Cardiac fibroblast (primary cell): ENCODE measurements at places on chromosomes 4 and X.

- DNase-seq = no peak
These were observed 1810.0 kb upstream of the PCDH10 start for GRCh38 chr4:131339137-131339536.

DNA sequence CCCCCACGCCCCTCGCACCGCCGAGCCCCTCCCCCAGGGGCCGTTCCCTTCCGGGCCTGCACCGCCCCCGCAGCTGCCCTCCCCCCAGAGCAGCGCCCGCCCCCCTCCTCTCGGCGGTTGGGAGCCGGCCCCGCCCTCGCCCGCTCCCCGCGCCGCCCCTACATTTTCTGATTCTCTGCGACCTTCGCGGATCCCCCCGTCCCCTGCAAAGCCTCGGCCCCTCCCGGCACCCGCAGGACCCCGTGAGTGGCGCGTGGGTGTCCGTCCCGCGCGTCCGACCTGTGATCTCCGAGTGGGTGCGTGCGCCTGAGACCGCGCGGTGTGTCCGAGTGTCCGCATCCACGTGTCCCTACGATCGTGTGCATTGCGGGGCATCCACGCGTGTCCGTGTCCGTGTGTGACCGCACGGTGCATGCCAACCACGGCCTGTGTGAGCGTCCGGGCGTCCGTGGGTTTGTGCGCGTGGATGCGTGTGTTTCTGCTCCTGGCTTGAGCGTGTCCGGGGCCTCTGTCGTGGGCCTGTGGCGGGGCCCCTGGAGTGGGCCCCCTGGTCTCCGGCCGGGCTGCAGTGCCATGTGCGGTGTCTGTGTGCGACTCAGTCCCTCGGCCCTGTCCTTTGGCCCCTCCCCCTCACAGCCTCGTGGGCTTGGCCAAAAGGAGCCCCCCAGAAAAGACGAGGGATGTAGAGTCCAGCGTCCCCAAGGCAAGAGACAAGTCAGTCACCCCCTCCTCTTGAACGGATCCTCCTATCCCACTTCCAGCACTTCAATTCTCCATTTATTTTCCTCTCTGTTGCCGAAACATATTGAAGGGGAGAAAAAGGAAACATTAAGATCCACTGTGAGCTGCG lies 8.8 kb upstream of the NKX1-1 start:
- DNase-seq = no peak

GRCh38 chr4:165678236-165678935 lies 194.7 kb upstream of the TLL1 start:
- no peak for DNase-seq

GRCh38 chrX:24732766-24733500 lies 39.2 kb downstream of the POLA1 start:
- no peak for DNase-seq
